ENCODE measurements at places on chromosomes 12 and 14.

GRCh38 chr14:100709289-100710284, 17.1 kb upstream of the DLK1 start:
- peak; percentile 31 for DNase-seq

- no peak for DNase-seq
Measured at GRCh38 chr12:52546126-52546525, 6.8 kb downstream of the KRT71 start.

GRCh38 chr14:33696165-33696564, 254.7 kb downstream of the EGLN3 start:
- no peak for DNase-seq

- DNase-seq: peak; percentile 78
Measured at GRCh38 chr14:102508410-102508773, 1.2 kb downstream of the ANKRD9 start.

- no peak for DNase-seq
Measured at GRCh38 chr14:64464651-64465050, 648 bp upstream of the AKAP5 start.

DNA sequence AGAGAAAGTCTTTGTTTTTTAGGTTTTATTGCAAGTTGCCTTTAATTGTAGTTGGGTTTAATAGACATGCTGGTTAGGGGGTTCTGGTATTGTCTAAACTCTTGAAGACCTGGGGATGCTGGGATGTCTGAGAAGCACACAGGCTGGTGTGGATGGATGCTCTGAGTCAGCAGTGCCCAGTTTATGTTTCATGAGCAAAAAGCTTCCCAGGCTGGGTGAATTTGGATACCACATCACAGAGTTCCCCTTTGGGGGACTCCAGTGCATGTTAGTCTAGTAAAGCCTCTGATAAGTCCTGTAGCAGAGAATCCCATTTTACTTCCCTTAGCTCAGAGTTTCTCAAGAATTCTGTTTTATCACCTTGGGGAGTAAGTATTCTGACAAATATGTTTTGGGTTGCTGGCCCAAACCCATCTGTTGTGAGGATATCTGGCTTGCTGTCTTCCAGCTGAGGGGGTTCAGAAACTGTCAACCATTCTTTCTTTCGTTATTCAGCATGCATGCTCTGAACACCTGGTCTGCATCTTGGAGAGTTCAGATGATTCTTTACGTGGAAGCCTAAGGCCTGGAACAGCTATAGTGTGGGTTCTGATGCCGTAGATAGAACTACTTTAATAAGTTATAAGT, 509.1 kb downstream of the VRK1 start:
- no peak for DNase-seq

GRCh38 chr14:77590845-77591485, 25.5 kb downstream of the SPTLC2 start:
- peak; percentile 95 for DNase-seq

DNA sequence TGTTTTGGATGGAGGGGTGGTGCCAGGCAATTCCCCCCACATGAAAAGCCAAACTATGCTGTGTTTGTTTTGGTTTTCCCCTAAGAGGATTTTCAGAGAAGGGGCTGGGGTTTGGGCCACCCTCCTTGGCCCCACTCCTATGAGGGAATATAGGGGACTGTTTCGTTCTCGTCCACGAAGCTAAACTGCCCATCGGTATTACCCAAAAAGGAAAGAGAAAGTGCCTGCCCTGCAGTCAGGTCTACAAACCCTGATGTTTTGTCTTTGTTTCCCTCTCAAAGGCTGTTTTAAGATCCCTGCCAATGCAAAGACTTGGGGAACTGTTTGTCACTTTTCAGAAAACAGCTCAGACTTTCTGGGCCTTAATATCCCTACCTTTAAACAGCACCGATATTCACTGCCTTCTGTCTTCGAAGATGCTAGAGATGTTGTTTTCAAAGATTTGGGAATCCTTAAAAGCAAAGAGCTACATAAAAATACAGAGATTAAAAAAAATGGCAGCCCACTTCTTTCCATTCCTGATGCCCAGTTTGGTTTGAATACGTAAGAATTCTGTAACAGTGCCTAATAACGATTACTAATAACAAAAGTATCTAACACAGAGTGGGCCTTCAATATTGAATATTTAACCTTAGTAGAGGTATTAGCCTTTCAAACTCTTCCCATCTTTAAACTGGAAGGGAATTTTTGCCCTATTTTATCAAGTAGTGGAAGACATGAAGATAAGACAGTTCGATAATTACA, 518.4 kb downstream of the MED13L start:
- DNase-seq: no peak

DNA sequence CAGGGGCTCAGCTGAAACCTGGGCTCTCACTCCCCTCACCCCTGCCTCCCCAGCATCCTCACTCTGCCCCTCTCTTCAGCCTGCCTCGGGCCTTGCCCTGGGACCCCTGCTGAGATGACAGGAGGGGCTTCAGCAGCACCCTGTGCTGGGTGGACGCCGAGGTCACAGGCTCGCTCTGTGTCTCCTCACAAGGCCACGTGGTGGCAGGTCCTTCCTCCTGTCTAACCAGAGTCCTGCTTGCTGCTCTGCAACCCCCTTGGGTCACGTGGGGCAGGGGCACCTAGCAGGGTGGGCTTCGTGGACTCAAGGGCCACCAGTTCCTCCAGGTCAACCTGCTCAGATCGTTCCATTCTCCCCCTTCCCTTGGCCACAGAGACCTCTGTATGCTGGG, 90.4 kb downstream of the TMEM121 start:
- no peak for DNase-seq

DNA sequence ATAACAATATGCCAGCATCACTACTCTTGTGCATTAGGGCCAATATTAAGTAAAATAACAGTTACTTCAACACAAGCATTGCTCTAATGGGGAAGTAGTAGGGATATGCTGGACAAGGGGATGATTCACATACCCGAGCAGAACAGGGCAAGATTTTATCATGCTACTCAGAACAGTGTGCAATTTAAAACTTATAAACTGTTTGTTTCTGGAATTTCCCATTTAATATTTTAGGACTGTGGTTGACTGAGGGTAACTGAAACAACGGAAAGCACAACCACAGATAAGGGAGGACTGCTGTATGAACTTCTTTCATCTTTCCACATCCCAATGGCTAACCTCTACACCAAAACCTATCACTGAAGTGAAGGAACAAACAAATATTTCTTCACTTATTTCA, 36.8 kb downstream of the SARNP start:
- DNase-seq: no peak

GRCh38 chr14:51521764-51522163, 129.9 kb upstream of the FRMD6 start:
- DNase-seq: no peak

DNA sequence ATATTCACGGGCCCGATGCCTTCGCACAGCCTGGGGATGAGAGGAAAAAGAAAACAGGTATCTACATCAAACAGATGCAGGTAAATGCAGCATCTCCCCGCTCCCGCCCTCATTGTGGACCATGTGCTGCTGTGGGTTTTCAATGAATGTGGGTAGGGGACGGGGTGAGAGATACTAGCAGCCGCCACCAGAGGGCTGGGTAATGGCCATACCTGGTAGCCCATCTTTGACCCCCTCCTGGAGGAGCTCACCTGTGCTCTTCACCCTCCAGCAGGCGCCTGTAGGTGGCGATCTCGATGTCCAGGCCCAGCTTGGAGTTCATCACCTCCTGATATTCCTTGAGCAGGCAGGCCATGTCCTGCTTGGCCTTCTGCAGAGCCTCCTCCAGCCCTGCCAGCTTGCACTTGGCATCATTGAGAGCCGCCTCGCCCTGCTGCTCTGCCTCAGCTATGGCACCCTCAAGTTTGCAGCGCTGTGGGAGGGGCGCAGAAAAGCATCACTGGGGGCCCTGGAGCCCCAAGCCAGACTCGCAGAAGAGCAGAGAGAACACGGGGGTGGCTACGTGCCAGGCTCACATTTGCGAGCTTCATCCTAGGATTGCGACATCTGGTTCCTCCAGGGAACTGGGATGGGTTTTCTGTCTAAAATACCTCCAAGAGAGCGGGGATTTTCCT, 10.2 kb downstream of the KRT82 start:
- peak; percentile 57 for DNase-seq

DNA sequence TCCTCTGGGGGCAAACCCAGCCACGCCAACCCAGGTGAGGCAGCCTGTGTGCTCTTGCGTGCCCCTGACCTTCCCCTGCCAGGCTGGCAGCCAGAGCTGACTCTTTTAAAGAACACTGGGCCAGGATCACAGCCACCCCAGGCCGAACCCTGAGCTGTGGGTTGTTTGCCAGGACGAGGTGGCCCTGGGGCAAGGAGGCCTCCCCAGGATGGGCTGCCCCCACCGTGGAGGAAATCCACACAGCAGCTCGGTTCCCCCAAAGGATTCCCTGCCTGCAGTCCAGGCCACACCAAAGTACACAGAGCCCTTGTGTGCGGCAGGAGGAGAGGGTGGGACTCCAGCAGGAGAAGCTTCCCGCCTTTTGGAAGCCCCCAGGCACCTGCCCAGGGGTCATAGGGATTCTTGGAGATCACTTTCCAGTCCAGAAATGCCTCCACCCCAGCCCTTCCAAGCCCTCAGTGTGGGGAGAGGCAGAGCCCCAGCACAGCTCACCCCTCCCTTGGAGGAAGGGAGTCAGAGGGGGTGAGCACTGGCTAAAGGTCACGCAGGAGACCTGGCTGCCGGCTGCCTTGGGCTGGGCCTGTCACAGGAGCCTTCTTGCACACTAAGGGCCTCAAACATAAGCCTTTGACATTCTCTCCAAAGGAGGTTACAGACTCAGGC, 115.6 kb downstream of the CALM1 start:
- no peak for DNase-seq

DNA sequence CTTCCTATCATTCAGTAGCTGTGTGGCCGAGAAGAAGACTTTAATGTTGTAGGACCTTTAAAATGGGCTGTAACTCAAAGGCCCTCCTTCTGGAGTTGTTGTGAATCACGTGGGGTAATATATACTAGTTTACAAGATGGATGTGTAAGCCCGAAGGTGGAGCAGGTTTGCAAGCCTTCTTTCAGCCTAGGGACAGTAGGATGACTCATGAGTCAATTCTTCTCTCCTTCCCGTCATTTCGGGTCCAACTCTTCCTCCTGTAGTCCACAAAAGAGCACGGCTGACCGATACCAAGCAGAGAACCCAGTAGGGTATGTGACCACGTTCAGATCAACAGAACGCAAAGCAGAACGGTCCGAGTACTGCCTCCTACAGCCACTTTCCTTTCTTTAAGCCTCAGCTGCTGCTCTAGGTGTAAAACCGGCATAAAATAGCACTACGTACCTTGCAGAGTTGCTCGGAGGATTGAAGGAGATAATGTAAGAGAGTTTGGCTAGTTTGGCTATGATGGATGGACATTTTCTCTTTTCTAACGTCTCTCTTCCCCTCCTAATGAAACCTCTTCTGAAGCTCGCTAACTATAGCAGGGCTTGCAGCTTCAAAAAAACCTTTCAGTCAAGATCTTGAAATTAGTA, 1.3 kb upstream of the RASSF3 start:
- DNase-seq: peak; percentile 86

DNA sequence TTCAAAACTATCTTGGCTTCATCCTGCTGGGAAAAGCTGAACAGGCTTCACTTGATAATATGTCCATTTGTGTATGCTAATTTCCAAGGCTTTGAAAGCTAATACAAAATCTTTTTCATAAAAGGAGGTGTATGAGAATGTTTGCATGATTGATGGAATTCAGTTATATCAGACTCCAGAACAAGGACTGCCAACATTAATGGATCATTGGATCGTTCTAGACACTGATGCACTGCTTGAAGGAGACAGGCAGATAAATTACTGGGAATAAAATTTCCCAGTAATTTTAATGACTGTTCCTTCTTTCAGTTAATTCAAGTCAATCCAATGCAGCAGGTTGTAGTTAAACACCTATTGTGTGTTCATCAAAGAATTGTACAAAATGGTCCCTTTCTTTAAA, 466 bp downstream of the GPRC5D start:
- DNase-seq: no peak

DNA sequence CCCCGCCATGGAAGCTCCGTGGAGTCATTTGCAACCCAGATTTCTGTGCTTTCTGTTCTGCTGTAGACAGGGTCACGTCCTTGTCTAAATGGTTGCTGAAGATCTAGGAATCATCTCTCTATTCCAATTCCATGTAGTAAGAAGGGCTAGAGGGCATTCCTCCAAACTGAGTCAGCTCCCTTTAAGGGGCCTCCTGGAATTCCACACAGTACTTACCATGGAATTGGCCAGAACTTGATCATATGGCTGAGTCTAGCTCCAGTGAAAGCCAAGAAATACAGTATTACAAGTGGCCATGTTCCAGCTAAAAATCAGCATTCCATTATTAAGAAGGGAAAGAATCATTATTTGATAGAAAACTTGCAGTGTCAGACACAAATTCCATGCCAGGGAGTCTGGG, 171.9 kb downstream of the PRKCH start:
- peak; percentile 66 for DNase-seq

DNA sequence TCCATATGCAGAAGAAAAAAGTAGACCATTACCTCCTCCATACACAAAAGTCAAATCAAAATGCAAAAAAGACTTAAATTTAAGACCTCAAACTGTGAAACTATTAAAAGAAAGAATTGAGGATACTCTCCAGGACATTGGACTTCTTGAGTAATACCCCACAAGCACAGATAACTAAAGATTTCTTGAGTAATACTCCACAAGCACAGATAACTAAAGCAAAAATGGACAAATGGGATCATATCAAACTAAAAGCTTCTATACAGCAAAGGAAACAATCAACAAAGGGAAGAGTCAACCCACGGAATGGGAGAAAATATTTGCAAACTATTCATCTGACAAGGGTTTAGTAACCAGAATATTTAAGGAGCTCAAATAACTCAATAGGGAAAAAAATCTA, 427.9 kb downstream of the CCDC91 start:
- DNase-seq: no peak

DNA sequence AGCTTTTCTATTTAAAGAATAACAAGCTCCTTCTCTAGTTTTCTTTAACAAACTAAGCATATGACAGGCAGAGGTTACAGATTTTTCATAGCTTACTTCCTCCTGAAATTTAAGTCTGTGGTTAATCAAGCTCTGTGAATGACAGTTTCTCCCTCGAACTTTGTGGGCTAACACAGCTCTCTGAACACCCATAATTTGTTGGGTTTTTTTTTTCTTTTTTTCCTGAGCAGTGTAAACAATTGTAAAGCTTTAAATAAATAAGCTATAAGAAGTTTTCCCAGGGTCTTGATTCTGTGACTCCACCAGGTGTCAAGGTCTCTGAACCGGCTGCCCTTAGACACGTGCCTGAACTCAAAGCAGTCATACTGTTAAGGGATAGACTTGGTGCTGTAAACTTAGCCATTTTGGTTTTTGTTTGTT, 128.1 kb upstream of the AMIGO2 start:
- DNase-seq: no peak

DNA sequence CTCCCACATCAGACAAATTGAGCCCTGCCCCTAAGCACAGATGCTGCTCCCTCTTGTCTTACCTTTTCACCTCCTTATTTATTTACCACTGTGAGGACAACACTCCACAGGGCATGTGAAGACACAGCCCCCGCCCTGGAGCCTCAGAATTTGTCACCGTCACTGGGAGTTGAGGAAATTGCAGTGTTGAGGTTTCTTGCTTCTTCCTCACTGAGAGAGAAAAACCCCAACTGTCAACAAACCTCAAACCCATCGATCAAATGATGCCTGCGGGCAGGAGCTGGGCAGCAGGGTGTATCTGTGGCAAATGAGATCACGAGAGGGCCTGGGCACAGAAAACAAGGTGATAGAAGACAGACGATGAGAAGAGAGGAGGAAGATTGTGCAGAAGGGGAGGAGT, 30.5 kb upstream of the PLEKHG3 start:
- DNase-seq: peak; percentile 79

Measured in epithelial cell of esophagus (primary cell).